ENCODE measurements at places on chromosomes 16 and 17.
A peak's percentile ranks its signal among the peaks of the same experiment; 100 is the strongest.

DNA sequence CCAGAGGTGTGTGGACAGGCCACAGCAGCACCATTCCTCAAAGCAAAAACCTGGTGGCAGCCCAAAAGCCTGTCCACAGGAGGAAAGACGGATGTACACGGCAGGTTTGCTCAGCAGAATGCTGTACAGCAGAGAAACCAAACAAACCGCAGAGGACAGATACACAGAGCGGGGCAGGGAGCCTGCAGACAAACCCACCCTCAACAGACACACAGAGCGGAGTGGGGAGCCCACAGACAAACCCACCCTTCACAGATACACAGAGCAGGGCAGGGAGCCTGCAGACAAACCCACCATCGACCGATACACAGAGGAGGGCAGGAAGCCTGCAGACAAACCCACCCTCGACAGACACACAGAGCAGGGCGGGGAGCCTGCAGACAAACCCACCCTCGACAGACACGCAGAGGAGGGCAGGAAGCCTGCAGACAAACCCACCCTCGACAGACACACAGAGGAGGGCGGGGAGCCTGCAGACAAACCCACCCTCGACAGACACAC lies 53.0 kb upstream of the METRNL start:
- no peak for DNase-seq

DNA sequence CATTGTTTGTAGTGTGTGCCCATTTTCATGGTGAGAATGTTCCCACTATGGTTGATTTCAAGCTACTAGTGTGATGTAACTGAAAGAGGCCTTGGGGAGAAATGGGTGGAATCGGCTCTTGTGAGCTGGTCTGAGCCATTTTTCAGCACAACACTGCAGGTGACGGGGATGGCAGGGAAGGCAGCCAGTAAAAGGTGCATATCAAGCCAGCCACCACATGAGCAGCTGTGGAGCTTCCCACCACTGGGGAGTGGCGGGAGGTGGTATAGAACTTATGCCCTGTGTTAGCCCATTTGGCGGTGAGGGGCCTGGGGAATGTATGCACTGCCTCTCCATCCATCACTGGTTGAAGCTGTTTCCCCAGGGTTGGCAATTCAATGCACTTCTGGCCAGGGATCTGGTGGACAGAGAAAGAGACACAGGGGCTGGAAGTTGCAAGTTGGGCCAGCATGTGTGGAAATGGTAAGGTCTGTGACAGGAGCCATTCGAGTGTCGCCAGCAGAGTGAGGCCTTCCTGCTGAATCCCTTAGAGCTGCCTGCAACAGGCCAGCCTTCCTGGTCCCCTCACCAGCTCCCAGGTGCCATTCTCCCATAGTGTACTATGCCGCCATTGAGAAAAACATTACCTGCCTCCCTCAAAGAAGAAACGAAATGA lies 31.7 kb upstream of the BRD7 start:
- no peak for DNase-seq

GRCh38 chr17:20009302-20010098 lies at the start of gene SPECC1:
Gene SPECC1 (plus strand): TSS chr17:20009359. CDS start chr17:20096652, 87,293 bp downstream.
- DNase-seq: peak; percentile 73

DNA sequence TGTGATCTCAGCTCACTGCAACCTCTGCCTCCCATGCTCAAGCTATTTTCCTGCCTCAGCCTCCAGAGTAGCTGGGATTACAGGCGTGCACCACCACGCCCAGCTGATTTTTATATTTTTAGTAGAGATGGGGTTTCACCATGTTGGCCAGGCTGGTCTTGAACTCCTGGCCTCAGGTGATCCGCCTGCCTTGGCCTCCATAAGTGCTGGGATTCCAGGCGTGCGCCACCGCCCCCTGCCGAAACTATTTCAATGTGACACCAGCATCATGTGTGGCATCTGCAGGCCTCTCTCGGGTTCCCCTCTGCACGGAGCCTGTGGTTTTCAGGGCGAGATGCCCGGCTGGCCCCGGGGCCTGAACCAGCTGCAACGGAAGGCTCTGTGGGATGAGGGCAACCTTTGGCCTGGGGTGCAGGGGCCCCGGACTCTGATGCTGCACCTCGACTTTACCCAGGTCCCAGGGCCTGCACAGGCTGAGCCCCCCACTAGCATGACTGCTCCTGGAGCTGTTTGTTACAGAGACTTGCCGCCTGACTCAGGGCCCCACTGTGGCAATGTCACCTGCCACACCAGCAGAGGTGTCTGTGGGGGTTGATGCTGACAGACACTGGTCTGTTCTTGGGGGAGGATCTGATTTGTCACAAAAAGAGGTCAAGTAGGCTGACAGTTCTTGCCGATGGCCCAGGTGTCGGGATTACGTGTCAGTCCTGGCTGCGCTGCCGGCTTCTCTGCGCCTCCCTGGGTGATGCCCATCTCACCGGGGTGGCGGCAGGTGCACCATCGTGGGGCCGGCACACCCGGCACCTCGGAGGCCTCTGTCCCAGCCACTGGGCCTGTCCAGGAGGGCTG lies 8.6 kb upstream of the TEX19 start:
- no peak for DNase-seq

DNA sequence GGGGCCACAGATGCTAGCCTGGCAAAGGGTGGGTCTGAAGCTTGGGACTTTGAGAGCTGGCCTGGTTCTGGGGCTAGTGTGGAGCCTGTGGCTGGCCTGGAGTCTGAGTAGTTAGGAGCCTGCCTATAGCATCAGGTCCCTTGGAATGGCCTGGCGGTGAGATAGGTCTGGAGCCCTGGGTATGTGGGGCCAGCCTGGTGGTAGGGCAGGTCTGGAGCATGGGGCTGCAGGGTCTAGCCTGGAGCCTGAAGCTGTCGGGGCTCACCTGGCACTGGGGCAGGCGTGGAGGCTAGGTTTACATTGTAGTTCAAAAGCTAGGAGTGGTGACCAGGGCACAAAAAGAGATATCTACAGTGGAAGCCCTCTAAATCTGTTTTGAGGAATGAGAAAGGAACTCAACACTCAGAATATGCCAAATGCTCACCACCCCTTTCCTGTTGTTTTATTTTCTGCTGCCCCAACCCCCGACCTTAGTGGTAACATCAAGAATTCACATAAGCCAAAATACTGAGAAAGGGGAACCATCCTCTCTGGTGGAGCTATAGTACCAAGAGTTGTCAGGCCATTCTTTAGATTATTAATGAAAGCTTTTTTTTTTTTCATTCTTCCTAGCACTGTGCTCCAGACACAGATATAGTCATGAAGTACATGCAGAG lies 100.3 kb downstream of the TANC2 start:
- no peak for DNase-seq

GRCh38 chr16:1794908-1795666 lies 1.6 kb upstream of the IGFALS start:
- DNase-seq: no peak

DNA sequence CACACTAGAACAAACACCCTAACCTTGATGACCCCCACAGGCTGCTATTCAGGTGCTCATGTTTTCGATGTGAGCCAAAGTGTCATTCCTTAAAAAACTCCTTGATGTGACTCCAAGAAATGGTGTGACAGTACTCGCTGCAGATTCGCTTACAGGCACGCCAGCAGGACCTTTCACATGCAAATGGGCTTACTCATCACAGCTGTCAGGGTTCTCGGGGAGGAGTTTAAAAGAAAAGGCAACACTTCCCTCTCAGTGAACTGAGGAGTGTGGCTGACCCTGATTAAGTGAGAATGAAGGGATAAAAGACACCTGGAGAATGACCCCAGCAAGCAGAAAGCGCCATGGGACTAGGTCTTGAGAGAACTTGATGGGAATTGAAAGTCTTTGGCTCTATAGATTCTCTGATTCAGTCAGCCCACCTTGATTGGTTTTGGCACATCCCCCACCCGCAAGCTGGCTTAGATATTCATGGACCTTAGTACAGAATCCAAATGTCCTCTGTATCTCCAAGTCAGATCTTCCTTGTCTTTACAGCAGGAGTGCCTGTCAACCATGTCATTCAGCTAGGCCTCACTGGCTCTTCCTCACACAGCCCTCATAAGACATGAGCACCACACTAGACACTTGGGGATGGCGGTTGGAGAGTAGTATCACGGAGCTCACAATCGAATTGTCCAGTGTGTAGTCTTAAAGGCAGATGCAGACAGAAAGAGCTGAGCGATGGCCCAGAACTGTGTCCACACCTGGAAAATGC lies 82.6 kb downstream of the HIC1 start:
- no peak for DNase-seq

DNA sequence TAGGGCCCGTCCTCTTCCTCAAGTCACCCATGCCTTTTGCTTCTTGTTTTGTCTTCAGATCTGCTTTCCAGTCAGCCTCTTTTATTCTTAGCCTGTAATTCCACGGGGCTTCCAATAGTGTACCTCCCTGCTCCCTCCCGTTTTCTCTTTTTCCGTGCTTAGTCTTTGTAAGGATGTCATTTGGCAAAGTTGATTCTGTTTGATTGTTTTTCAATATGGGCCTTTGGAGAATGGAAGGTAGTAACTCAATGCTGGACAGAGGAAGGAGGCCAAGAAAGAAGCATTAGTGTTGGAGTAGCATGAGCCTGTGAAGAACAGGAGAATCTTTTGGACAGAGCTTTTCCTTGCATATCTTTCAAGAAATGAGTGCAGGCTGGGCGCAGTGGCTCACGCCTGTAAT lies 6.5 kb downstream of the WWP2 start:
- no peak for DNase-seq

Data from NCI-H2171 (cell line).